SJSA1 (cell line): ENCODE measurements at places on chromosomes 12 and 14. TPM values are rescaled to one million over a fixed set of nuclear protein-coding genes. Genes with fewer than 3 reads are reported as not detected.

DNA sequence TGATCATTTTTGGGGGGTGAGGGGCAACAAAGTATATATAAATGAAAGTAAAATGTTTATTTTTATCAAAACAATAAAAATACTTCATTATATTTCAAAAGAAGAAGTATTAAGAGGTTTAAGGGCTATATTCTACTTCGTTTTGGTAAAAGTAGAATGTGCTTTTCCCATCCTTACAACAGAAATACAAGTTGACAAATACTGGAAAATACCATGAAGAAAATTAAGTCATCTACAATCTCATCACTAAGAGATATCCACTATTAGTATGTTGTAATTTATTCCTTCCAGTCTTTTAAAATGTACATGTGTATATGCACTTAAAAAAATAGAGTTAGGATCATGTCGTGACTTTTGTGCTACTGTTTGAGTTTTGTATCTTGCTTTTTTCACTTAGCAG, 92.8 kb downstream of the PCNX1 start:
- no peak overlapping the region for H3K4me3 ChIP-seq
- DNase-seq: no peak
- H3K27me3 ChIP-seq: no peaks in the 10 kb centered on the region
- peaks cover 5% of the 10 kb centered on the region; the same call in 1 of the 2 replicates for H3K4me1 ChIP-seq

DNA sequence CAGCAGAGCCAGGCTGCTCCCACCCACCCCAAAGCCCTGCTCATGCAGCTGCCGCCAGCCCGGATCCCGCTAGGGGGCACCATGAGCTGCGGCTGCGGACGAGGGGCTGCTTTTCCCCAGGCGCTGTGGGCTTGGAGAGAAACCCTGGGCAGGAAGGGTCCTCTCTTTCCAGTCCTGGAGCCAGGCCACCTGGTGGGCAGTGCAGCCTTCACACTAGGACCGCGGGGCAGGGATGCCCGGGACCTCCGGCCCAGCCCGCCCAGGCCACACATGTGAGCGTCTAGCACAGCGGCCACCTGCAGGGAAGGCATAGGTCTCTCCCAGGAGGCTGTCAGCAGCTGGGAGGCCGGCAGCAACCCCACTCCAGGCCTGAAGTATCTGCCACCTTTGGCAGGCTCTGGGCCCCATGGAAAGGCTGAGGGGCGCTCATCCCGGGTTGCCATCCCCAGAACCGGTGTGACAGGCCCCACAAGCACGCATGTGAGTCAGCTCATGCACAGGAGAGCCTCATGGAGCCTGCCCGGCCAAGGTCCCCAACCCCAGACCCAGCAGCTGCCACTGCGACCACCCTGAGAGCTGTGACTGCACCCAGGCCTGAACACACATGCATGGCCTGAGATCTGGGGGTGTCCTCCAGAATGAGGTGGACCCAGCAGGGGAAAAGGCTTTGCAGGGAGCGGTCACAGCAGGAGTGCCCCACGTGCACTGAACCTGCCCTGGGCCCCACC, 280.0 kb upstream of the RTL1 start:
- no peaks in the 10 kb centered on the region for H3K36me3 ChIP-seq
- no peak overlapping the region for H3K4me3 ChIP-seq
- no peak for DNase-seq
- no peaks in the 10 kb centered on the region for H3K27me3 ChIP-seq

Gene DHRS2
- total RNA-seq: 0.21 and 1.2 TPM in 2 replicates

GRCh38 chr12:61916831-61917230, 343.4 kb upstream of the USP15 start:
- H3K27me3 ChIP-seq: no peaks in the 10 kb centered on the region
- no peak overlapping the region for H3K4me3 ChIP-seq
- H3K4me1 ChIP-seq: no peaks in the 10 kb centered on the region
- H3K27ac ChIP-seq: no peak overlapping the region
- no peaks in the 10 kb centered on the region for H3K36me3 ChIP-seq

DNA sequence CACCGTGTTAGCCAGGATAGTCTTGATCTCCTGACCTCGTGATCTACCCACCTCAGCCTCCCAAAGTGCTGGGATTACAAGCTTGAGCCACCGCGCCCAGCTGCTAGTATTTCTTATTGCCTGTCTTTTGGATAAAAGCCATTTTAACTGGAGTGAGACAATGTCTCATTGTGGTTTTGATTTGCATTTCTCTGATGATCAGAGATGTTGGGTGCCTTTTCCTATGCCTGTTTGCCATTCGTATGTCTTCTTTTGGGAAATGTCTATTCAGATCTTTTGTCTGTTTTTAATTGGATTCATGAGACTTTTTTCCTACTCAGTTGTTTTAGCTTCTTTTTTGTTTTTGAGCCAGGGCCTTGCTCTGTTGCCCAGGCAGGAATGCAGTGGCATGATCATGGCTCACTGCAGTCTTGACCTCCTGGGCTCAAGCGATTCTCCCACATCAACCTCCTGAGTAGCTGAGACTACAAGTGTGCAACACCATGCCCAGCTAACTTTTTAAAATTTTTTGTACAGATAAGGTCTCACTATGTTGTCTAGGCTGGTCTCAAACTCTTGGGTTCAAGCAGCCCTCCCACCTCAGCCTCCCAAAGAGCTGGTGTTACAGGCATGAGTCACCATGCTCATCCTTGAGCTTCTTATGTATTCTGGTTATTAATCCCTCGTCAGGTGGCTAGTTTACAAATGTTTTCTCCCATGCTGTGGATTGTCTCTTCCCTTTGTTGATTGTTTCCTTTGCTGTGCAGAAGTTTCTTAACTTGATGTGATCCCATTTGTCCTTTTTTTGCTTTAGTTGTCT, 65.9 kb downstream of the ACACB start:
- H3K27me3 ChIP-seq: no peaks in the 10 kb centered on the region
- H3K4me3 ChIP-seq: no peak overlapping the region
- no peak overlapping the region for H3K27ac ChIP-seq
- H3K4me1 ChIP-seq: no peaks in the 10 kb centered on the region
- H3K36me3 ChIP-seq: no peaks in the 10 kb centered on the region

DNA sequence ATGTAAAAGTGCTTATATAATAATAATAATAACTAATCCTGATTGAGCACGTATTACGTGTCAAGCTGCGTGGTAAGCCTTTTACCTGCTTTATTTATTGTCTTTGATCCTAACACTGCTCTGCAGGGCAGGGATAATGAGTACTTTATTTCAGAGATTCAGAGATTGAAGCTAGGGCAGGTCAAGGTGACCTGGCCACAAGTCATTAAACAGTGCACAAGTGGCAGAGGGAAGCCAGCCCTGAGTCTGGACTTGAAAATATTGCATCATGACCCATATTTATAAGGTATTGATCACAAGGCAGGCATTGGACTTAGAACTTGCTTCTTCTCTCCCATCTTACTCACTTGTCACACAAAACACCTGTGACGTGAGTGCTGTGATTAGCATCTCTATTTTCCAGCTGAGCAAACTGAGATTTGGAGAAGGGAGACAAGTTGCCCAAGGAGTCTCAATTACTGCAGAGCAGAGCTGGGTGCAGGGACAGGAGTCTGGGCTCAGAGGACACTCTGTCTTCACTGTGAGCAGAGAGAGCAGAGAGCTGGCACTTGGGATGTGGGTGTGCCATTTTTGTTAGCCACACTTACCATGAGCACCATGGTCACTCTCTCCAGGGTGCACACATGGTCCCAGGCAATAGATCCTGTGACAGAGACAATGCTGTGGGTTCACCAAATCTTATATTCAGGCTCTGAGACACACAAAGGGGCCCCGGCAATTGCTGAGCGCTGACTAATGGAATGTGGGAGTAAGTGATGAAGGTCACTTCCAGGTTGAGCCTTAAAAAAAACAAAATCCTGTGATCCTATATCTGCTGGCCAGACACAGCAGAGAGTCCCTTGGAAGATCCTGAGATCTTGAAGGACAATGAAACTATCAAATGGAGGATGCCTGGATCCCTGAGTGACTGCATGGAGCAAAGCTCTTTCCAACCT, 113.2 kb upstream of the MED13L start:
- H3K27ac ChIP-seq: peak overlapping the region; percentile 3
- H3K4me1 ChIP-seq: peaks cover 38% of the 10 kb centered on the region
- H3K27me3 ChIP-seq: no peaks in the 10 kb centered on the region
- H3K36me3 ChIP-seq: no peaks in the 10 kb centered on the region

Gene EML1
- total RNA-seq: 86.7 and 94.7 TPM in 2 replicates

- H3K4me1 ChIP-seq: peaks cover 18% of the 10 kb centered on the region
- H3K36me3 ChIP-seq: peaks cover 66% of the 10 kb centered on the region
- no peak overlapping the region for H3K27ac ChIP-seq
- H3K4me3 ChIP-seq: no peak overlapping the region
- DNase-seq: peak; percentile 28
- H3K27me3 ChIP-seq: no peaks in the 10 kb centered on the region
Observed at GRCh38 chr12:2922329-2922728, 31.6 kb downstream of the TULP3 start.

Gene YARS2
- 22.1 and 37.7 TPM in 2 replicates for total RNA-seq

GRCh38 chr12:12870465-12870864, 20.9 kb upstream of the GPRC5A start:
- DNase-seq: peak; percentile 90
- peak overlapping the region; percentile 92 for H3K27ac ChIP-seq
- peaks cover 60% of the 10 kb centered on the region for H3K4me1 ChIP-seq
- H3K4me3 ChIP-seq: no peak overlapping the region
- peaks cover 3% of the 10 kb centered on the region; the same call in 1 of the 2 replicates for H3K36me3 ChIP-seq
- no peaks in the 10 kb centered on the region for H3K27me3 ChIP-seq

DNA sequence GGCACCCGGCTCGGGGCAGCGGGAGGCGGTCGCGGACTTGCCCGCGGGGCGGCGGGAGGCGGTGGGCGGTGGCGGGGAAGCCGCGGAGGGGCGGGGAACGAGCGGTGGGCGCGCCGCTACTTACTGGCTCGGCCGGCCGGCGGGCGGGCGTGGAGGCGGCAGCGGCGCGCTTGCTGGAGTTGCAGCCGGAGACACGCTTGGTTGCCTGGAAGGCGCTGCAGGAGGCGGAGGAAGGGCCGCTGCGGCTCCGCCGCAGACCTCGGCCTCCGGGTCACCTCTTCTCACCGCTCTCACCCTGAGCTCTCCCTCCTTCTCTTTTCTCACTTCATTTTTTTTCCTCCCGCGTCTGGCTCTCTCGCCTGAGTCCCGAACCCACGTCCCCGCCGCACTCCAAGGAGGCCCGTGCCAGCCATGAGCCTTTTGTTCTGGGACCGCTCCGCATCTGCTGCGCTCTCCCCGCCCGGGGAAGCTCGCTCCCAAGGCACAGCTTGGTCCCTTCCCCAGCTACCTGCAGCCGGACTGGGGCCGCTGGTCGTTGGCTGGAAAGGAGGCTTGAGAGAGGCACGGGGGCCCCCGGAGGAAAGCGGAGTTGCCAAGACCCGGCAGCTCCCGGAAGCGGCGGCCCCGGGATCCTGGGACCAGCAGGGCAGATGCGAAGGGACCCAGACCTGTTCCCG, 592 bp upstream of the KCNK10 start:
- no peak overlapping the region for H3K27ac ChIP-seq
- peaks cover 76% of the 10 kb centered on the region for H3K27me3 ChIP-seq
- DNase-seq: no peak

- H3K27ac ChIP-seq: no peak overlapping the region
- no peaks in the 10 kb centered on the region for H3K4me1 ChIP-seq
- H3K36me3 ChIP-seq: no peaks in the 10 kb centered on the region
- DNase-seq: no peak
Observed at GRCh38 chr14:65958664-65959562, 527.3 kb upstream of the CCDC196 start.
